ENCODE measurements at places on chromosomes 2 and 18.

GRCh38 chr18:23887493-23887892 lies 127.1 kb upstream of the TTC39C start:
- DNase-seq = no peak

DNA sequence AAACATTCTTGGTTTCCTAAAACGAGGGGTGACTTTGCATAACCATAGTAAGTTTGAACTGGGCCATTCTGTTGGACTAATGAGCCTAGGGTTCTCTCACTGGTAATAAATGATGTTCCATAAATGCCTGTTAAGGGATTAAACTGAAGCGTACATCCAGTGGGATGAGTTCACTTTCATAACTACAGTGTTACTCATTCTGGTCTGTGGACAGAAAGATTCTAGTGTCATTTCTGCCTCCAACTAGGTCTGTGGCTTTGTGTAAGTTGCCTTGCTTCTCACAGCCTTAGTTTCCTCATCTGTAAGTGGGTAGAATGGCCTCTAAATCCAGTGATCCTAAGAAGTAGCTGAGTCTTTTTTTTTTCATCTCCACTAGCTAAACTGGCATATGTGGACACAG lies 1860.6 kb upstream of the PIK3C3 start:
- no peak for DNase-seq

GRCh38 chr2:235348329-235348728 lies 145.5 kb upstream of the AGAP1 start:
- no peak for DNase-seq

DNA sequence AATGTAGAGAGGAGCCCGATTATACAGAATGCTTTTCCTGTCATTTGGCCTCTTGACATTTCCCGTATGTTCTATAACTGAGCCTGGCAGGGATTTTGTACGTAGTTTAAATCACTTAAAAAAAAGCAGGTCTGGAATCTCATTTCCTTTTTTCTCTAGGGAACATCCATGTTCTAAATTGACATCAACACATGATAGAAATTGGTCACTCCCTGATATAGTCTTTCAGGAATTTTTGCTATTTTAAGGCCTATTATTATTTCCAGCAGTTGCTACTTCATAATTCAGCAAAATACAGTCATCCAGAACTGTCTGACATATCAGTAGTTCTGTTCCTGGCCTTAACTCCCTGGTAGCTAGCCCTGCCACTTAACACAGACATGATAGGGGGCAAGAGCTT lies 565.7 kb upstream of the ZEB2 start:
- DNase-seq = no peak

DNA sequence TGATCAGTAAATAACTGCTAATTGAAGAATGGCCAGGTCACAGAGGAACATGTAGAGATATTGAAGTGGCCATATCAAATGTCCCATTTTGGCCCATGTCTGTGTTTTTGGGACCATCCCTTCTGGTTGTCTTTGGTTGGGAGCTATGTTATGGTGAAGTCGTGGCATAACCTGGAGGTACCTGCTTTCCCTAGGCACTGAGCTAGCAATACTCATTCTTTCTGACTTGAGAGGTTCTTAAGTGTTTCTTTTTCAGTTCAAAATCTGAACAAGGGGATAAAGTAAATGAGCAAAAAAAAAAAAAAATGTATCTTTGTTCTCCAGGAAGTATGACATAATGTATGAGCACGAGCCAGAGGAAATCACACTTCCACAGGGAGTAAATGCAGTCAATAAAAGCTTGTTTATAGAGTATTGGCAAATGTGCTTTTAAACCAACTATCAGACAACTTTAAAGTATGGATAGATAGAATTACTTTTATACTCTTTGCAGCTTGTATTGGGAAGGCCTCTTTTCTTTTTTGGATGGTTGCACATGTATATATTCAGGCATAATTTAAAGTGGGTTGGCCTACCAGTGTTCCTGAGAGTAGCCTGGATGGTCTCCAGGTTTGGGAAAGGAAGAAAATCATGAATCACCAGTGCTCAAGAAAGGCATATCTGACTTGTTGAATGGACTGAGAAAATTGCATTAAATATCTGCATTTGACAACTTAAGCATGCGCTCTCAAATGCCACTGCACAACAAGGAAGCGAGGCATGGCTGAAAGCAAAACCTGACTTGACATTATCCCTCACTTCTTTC lies 125.0 kb downstream of the SPHKAP start:
- DNase-seq = no peak

GRCh38 chr2:220904015-220904414 lies 668.1 kb downstream of the EPHA4 start:
- no peak for DNase-seq

GRCh38 chr2:236919209-236919608 lies 166.5 kb upstream of the COPS8 start:
- DNase-seq = no peak

- DNase-seq = no peak
These were observed 97.6 kb upstream of the CABLES1 start for GRCh38 chr18:23037646-23038045.

DNA sequence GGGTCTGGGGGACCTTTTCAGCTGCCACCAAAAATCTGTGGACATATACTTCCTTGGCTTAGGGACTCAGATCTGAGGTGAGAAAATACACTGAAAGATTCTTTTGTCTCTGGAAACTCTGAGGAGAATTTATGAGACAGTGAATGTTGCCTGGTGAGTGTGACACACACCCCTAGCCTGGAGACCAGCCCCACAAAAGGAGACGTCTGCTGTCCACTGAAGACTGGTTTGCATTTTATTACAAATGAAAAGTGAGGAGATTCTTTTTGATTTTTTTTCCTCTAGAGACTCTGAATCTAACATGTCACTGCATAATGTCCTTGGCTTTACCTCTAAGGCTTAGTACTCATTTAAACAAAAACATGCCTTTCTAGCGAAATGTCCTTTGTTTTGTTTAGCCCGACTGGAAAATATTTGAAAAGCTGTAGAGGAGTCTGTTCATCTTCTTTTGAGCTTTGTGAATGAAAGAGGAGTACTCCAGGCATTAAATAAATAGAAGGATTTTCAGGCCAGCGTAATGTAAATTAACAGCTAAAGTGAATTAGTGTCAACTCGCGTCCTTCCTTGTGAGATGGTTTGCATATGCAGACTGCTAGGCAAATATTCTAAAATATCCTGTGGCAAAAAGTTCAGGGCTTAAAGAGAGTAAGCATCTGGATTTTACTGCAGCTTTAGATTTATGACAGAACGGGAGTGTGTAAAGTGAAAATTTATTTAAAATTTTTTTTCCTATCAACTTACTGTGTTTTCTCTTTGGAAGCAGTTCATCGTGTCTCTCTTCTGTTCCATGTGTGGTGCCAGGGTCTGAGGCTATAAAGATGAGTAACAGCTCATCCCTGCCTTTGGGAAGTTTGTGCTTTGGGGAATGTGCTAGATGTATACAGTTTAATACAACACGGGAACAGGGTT lies 125.4 kb downstream of the VWA3B start:
- DNase-seq = no peak

GRCh38 chr2:197852108-197852507 lies 47.7 kb downstream of the PLCL1 start:
- peak; percentile 41 for DNase-seq

DNA sequence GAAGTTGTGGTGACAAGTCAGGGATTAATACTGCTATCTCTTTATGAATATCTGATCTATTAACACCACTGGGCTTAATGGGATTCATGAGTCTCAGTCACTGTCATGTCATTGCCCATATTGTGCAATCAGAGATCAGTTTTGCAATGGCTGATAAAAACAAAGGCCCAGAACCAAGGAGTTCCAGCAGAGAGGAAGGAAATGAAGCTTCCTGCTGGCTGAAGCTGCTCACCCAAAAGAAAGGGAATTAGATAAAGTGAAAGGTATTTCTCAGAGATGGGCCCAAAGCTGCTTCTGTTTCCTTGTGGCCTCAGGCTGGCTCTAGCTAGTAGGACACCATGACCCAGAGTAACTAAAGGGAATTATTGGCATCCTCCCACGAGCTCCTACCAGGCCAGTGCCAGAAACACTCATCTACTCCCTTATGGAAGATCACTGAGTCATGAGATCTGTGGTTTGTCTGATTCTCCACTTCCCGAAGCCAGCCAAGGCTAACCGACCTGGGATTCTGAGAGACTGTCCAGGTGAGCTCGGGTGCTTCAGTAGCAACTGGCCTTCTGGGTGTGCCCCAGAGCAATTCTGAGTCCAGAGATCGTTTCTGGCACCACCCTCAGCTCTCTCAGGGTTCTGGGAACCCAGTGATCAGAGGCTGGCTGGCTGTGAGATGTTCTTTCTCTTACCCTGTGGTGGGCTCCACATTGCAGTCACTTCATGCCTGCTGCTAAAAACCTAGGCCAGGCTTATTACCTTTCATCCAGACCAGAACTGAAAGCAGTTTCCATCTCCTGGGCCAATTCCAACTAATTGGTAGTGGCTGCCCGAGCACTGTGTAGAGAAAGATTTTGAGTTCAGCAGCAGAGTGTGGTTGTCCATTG lies 129.5 kb upstream of the PELI1 start:
- peak; percentile 25 for DNase-seq
